Activated T-cell treated with anti-CD3 and anti-CD28 coated beads, Interleukin-2, amount 50 U/mL, for 24 hours (primary cell): ENCODE measurements at places on chromosomes 12 and 14.
A peak's percentile ranks its signal among the peaks of the same experiment; 100 is the strongest.

DNA sequence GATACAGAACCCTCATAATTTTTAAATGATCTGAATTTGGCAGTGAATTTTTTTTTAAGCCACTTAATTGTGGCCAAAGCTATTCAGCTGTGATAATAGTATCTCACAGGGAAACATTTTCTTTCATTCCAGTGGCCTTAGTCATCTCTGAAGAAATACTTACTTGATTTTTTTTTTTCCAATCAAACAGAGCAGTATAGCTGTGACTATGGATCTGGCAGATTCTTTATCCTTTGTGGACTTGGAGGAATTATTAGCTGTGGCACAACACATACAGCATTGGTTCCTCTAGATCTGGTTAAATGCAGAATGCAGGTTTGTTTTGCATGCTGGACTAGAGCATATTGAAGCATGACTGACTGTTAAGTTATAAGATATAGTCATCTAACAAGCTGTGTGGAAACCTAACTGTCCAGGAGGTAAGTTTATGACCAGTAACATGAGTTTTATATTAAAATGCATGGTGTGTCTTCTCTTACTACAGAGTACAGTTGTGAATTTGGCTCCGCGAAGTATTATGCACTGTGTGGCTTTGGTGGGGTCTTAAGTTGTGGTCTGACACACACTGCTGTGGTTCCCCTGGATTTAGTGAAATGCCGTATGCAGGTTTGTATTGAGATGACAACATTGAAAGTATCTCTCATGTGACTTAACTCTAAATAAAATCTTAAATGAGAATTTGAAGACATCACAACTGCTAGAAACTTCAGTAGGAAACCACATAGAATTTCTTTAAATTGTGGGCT lies 1.9 kb downstream of the SLC25A3 start:
- DNase-seq, result no peak

GRCh38 chr12:34398706-34399630 lies 376.7 kb downstream of the ALG10 start:
- DNase-seq, result peak; percentile 20

DNA sequence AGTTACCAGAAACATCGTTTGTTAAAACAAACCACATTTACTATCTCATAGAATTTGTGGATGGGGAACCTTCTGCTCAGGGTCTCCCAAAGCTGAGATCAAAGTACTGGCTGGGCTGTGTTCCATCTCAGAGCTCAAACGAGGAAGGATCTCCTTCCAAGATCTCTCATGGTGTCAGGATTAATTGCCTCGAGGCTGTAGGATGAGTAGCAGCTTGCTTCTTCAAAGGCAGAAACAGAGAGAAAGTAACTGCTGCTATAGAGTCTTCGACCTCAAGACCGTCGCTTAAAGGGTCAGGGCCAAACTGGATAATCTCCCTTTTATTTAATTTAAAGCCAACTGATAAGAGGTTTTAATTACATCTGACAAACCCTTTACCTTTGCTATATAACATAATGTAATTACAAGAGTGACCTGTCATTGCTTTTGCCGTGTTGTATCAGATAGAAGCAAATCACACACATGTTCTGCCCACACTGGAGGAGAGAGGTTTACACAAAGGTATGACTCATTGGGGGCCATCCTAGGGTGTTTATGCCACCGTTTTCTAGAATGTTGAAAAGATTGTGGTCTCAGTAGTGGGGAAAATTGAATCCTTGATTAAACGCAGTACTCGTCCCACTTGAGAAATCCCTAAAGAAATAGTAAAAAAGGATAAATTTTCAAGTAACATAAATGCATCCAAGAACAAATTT lies 868.8 kb upstream of the TMEM132C start:
- no peak for DNase-seq

DNA sequence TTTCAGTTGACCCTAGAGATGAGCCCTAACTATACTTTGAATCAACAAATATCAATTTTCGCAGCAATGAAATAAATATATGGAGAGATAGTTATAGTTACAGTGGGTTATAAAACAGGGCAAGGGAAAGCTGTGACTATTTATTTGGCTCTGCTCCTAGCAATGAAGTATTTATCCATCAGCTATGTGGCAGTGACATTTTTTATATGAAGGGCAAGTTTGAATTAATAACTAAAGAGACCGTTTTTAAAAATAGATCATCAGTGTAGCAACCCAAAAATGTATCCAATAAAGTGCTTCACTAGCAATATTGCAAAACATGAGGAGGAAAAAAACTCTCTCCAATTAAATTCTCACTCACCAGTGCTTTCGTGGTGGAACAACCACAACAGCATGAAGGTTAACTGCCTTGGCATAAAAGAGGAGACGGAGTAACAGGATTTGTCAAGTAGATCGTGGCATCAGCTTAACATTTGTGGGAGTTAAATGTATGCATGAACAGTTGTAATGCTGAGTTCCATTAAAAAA lies 58.1 kb upstream of the NUDT4 start:
- no peak for DNase-seq

GRCh38 chr12:457676-458075 lies 2.1 kb upstream of the B4GALNT3 start:
- DNase-seq, result no peak

- no peak for DNase-seq
These were observed 319.6 kb downstream of the BTG1 start for GRCh38 chr12:91825999-91826398.

- no peak for DNase-seq
These were observed 233.3 kb downstream of the CCDC59 start for GRCh38 chr12:82124711-82125380.

DNA sequence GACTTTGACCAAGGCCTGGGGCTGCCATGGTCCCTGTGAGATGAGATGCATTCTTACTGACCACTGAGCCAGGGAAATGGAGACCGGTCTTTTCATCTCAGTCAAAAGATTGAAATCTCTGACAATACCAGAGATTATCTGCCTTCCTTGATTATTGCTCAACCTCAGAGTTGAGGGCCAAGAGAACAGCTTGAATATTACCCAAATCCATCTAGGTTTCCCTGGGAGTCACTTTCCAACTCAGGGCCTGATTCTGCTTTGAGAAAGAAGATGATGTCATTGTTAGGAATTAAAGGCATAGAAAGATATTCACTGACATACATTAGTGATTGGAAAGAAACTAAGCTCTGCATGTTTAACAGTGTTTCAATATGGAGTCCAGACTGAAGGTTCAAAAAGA lies 515.9 kb upstream of the TBX3 start:
- DNase-seq, result no peak

DNA sequence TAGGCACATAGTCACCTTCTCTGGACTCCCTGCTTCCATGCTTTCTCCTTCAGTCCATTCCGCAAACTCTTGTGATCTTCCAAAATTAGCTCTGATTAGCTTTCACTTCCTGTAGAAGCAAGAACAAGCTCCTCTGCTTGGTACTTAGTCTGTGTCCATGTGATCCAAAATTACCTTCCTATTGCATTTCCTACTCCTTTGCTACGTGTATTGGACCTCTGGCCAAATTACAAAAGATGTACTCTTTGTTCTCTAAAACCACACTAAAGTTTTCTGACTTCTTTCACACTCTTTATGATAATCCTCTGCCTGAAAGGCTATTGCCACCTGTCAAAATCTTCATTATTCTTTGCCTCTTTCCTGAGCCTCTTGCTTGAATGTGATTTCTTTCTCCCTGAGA lies 786 bp upstream of the TSFM start:
- no peak for DNase-seq

DNA sequence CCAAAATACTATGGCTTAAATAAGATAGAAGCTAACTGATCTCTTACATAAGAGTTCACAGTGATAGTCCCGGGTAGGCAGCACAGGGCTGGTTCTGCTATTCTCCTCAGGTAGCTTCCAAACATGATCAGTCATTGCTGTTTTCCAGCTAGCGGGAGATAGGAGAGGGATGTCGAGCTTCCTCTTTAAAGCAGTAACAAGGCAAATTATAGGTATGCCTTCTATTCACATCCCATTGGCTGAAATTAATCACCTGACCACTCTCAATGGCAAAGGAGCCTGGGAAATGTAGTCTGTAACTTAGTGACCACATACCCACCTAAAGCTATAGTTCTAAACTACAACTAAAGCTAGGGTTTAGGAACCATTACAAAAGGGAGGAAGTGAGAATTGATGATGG lies 34.5 kb upstream of the VRK1 start:
- peak; percentile 38 for DNase-seq

DNA sequence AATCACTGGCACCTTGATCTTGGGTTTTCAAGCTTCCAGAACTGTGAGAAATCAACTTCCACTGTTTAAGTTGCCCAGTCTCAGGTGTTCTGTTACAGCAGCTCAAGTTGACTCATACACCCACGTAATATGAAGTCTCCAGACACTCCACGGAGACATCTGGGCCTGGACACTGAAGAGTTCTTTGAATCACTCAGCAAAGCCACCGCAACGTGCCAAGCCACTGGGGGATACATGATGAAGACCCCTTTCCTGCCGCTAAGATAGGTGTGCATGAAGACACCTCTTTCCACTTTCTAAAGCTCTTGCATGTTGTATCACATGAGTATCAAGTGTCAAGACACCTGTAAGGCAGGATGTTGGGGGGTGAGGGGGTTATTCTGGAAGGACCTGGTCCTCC lies 311.7 kb upstream of the RTL1 start:
- no peak for DNase-seq

GRCh38 chr12:131102991-131103668 lies 149.4 kb downstream of the ADGRD1 start:
- DNase-seq, result peak; percentile 26

GRCh38 chr12:6230321-6231110 lies 30.3 kb downstream of the CD9 start:
- peak; percentile 70 for DNase-seq

- no peak for DNase-seq
These were observed 12.5 kb downstream of the IFNG-AS1 start for GRCh38 chr12:68001486-68002466.

- no peak for DNase-seq
These were observed 521.2 kb upstream of the TBX3 start for GRCh38 chr12:115204957-115205754.

DNA sequence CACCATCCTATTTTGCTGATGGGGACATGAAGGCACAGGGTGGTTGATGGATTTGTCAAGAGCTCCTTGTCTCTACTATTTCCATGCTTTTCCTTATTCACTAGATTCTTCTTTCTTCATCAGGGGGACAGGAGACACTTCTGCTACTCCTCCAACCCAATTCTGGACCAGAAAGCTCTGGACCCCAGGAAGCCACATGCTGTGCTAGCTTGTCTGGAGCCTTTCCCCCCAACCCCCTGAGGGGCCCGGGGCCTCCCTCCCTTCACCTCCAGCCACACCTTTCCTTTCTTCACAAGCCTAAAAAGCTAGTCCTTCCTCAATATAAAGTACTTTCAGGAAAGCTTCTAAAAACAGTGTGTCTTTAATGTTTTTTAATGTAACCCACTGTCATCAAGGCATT lies 75.1 kb upstream of the CAPRIN2 start:
- DNase-seq, result no peak

DNA sequence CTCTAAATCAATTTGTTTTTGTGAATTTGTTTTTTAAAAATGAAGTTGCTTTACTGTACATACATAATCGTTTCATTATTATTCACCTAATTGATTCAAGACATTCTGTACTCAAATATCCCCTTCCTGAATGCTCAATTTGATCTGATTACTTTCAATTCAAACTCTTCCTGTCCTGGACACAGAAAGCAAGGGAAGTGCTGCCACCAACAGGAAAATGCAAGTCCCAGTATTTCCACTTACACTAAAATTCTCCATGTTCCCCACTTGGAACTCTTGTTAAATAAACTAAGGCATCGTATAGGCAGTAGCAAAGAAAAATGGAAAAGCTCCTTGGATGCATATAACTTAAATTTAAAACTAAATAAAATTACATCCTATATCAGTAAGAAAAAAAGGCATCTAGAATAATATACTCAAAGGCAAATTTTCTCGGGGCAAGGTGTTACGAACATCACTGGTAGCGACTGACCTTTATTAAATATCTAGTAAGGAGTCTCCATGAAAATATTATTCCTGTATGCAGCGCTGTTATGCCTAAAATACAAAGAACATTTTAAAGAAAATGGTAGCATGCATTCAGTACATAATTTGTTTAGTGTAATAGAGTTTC lies 72.0 kb upstream of the DBX2 start:
- no peak for DNase-seq

GRCh38 chr12:63945777-63946176 lies 101.3 kb downstream of the SRGAP1 start:
- DNase-seq, result no peak

- no peak for DNase-seq
These were observed 37.8 kb downstream of the SPRING1 start for GRCh38 chr12:116700066-116700465.

DNA sequence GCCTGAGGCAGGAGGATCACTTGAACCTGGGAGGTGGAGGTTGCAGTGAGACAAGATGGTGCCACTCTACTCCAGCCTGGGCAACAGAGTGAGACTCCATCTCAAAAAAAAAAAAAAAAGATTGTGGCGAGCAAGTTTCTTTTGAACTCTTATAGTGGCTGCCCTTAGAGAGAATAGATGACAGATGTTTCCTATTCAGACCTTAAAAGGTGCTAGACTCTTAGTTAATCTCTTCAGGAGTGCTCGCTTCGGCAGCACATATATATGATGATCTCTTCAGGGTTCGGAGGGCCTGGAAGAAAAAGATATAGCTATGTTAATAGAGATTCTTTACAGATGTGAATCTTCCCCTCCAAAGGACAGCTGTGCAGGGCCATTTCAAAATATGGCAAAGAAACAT lies 73.1 kb upstream of the AMN1 start:
- no peak for DNase-seq
